Stimulated activated CD4-positive, alpha-beta T cell treated with anti-CD3 and anti-CD28 coated beads, Interleukin-1b, Interleukin-23, amount 100 ng/mL, for 1 hour (primary cell): ENCODE measurements at places on chromosomes 7 and 10.

DNA sequence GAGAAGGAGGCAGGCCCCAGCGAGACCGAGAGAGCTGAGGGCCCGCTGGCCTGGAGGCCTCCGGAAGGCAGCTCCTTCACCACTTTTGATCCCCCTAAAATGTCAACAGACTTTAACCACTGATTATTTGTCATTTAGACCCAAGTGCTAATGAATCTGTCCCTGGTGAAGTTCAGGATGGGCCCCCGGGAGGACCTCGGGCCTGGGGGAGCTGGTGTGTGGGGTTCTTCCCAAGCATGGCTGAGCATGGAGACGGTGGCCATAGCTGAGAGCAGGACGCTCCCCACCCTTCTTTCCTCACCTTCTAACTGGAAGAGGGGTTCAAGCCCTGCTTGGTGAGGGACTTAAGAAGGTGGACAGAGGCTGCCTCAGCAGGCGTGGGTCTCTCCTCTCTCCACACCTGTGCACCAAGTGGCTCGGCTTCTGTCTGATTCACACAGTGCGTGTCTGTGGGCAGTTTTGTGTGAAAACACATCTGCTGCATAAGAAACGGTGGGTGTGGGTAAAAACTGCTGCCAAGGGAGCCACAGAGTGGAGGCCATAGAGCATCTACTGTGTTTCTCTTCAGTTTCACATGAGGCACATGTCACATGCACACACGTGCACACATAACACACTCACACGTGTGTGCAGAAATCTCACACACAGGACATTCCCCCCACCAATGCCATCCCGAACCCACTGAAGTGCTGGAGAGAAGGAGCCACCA is 53.5 kb upstream of the VIPR2 start:
- no peak for DNase-seq

GRCh38 chr10:73117976-73118743 is 7.9 kb downstream of the NUDT13 start:
- DNase-seq = no peak

DNA sequence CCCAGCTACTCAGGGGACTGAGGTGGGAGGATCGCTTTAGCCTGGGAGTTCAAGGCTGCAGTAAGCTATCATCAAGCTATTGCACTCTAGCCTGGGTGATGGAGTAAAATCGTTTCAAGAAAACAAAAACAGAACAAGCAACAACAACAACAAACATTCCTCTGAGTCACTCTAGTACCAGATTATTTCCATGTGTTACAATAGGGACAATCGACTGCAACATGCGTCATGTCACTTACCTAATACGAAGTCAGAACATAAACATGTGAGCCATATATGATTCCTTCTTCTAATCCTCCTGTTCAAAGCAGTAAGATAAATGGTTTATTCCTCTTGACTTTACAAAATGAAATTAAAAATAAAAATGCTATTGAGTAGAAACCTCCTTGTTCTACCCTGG is 57.3 kb downstream of the ZNF438 start:
- DNase-seq = no peak

DNA sequence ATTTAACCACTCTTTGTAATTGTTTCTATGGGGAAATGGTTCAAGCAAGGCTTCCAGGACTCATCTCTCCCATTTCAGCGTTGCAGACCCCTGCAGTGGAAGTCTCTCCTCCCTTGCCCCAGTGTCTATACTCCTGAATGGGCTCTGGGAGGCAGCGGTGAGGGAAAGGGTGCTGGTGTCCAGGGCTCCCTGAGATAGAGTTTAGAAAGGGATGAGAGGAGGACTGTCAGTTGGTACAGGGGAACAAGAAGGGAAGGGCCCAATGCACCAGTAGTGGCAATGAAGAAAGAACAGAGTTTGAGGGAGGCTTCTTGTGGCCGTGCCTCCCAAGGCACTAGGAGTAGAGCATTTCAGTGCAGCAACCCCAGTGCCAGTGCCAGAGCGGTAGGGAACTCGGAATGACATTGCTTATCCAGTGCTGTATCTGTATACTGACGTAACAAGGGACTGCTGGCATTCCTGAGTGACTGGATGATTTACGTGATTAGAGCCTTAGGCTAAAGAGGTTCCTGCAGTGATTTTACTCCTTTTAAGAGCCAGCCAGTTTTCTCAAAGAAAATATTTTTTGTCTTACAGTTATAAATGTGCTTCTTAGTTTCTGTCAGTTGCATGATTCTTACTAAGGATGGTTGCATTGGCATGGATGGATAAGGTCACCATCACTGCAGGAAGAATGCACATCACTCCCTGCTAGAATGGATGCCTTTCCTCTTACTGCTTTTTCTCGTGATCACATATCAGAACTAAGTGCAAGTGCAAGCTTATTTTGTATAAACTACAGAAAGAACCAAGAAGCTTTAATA is 28.0 kb downstream of the PRPF18 start:
- no peak for DNase-seq

- no peak for DNase-seq
These were observed 6.2 kb downstream of the GPRIN2 start for GRCh38 chr10:46550076-46550790.

- DNase-seq = no peak
These were observed 114.5 kb downstream of the NKX6-2 start for GRCh38 chr10:132671228-132672154.

DNA sequence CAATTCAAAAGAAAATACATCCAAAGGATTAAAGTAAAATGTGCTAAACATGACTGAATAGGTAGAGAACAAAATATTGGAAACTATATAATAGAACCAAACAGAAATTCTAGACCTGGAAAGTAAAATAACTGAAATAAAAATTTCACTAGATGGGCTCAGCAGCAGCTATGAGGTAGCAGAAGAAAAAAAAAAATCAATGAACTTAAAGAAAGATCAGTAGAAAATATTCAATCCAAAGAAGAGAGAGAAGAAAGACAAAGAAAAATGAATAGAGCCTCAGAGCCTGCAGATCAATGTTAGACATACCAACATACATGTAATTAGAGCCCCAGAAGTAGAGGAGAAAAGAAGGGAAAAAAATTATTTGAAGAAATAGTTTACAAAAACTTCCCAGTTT is 129.6 kb upstream of the RNF32 start:
- no peak for DNase-seq

DNA sequence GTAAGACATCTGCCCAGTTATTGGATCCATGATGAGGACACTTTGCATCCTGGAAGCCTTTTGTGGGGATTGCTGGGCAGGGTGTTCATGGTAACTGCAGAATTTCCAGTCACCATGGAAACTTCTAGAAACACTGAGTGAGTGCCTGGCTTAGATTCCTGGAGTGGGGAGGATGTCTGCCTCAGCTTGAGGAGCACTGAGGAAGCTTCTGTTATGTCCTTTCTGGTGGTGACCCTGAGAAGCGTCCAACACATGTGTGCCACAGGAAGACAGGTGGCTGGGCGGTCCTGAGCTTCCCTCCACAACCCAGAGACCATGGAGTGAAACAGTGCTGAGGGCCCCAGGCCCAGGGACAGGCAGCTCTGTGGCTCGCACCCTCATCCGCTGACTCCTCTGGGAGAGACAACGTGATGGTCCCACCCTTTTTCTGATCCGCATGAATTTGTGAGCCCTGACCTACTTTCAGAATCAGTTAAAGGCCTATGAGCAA is 191.8 kb upstream of the CXCL12 start:
- no peak for DNase-seq

GRCh38 chr10:101968940-101969321 is 87.0 kb downstream of the ARMH3 start:
- no peak for DNase-seq

DNA sequence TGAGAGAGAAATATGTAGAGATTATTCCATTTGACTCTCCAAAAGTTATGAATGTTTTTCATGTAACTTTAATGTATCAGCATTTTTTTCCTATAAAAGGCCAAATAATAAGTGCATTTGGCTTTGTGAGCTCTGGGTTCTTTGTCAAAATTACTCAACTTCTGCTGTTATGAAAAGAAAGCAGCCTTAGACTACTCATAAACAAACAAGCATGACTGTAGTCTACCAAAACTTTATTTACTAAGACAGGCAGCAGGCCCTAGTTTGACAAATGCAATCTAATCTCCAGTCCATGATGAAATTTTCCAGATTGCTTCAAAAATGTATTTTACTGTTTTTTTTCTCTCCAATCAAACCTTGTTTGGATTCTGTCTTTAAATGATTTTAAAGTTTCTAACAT is 46.3 kb downstream of the MRPL32 start:
- DNase-seq = no peak

DNA sequence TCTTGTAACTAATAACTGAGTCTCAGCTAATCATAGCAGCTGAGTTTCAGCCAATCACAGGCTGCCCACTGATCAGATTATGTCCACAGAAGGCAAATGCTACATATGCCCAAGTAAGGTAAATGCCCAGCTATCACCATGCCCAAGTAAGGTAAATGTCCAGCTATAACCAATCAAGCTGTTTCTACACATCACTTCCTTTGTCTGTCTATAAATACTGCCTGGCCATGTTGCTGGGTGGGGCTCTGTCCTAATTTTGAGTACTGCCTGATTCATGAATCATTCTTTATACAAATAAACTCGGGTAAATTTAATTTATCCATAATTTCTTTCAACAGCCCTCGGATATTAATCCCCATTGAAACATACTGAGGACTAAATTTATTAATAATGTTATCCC is 312.4 kb downstream of the CACNA2D1 start:
- no peak for DNase-seq

- no peak for DNase-seq
These were observed 137.5 kb downstream of the ZEB1 start for GRCh38 chr10:31456468-31456867.

DNA sequence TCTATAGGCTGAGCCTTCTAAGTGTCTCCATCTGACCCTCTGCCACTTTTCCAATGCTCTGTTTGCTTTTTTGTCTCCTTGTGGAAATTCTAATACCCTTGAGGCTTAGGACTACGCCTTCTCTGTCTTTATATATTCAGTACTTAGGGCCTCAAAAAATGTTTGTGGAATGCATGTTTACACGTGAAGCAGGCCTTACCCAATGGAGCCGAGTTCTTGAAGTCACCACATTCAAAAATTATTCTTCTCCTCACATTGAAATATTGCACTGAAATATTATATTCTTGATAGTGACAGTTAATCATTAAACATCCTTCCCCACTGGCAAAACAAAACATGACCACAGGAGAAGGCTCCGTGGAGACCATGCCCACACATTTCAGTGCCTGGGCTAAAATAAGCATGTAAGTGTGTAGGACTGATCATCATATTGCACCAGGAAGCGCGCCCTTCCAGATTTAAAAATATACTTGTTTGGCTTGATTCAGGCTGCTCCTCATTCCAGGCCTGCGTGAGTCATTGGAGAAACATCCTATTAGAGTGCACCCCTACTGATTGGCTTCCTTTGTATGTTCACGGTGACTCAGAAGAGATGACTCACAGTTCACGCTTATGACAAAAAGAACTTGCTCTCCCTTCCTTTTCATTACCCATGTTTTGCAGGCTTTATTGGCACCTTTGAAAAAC is 307.4 kb upstream of the AOAH start:
- DNase-seq = peak; percentile 13

- no peak for DNase-seq
These were observed 56.8 kb downstream of the DYNC1I1 start for GRCh38 chr7:95828824-95829790.
